ENCODE measurements at places on chromosomes 13 and 19.

GRCh38 chr13:92483894-92484293 lies 742.7 kb upstream of the GPC6 start:
- DNase-seq: no peak

GRCh38 chr13:75153386-75153785 lies 328.6 kb downstream of the TBC1D4 start:
- DNase-seq: no peak

DNA sequence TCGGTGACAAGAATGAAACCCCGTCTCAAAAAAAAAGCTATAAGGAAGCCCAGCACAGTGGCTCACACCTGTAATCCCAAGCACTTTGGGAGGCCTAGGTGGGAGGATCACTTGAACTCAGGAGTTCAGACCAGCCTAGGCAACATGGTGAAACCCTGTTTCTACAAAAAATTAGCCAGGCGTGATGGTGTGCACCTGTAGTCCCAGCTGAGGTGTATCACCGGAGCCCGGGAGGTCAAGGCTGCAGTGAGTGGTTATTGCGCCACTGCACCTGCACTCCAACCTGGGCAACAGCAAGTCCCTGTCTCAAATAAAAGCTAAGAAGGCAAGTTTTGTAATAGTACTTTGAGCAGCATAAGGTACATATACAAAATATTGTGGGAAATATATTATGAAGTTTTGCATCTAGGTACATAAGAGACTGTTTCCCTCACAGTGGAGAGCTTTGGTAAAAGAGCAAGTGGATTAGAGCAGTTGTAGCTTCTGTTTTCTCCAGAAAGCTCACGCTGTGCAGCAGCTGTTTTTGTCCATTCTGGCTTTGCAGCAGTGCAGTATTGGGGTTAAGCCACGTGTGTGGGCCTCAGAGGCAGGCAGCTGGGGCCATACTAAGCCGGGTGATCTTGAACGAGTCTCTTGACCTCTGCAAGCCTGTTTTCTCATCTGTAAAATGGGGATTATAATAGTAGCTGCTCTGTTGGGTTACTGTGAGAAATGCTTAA lies 35.4 kb downstream of the ARHGAP35 start:
- DNase-seq: no peak

DNA sequence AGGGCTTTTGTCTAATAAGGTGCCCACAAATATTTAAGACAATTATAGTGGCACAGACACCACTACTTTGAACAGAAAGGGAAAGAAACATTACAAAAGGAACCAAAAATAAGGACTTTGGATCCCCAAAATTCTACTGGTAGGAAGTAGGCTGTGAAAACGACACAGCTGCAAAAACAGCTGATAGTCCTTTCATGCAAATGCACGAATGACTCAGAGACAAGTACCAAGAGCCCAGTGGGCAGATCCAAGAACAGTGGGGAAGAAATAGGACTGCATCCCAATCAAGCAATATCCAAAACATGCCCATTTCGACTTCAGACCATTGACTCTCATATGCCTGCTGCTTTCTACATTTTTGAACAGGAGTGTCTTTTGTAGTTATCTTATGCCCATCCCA lies 269.4 kb upstream of the NBEA start:
- DNase-seq: no peak

DNA sequence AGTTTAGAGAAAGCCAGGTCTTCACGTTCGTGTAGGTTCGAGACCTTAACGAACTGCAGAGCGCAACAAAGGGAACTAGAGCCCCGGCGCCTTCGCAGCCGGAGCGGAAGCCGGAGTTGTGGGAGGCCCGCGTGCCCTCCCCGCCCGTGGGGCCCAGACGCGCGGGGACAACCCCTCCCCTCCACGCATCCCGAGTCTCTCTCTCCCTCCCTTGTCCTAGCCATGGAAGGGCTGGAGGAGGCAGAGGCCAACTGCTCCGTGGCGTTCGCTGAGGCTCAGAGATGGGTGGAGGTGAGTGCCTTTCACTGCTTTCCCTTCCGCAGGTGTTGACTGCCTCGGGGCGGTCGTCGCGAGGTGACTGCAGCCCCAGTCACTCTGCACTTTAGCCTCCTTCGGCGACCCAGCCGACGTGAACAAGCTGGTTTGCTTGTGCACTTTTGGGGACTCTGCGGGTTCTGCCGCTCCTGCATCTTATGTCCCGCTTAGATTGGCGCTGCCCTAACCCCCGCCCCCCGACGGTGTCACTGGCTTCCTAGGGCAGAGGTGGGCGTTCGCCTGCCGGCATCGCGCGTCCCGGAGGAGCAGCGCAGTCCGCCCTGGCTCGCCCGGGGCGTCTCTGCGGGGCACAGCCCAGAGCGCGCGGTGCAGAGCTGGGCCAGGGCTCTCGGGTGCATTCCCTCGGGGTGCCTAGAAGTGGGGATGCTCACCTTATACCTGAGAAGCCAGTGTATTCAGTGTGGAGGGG lies 478 bp downstream of the LMO7 start:
- DNase-seq: no peak

GRCh38 chr13:45851956-45852355 lies 403 bp upstream of the SIAH3 start:
- no peak for DNase-seq

GRCh38 chr19:38554676-38555141 lies 63.0 kb downstream of the MAP4K1 start:
- no peak for DNase-seq

GRCh38 chr13:108944760-108945159 lies 315.3 kb downstream of the MYO16 start:
- no peak for DNase-seq

- DNase-seq: no peak
These were observed 1533.6 kb downstream of the UQCRFS1 start for GRCh38 chr19:27679399-27679798.

GRCh38 chr19:4557971-4558941 lies 1.2 kb downstream of the SEMA6B start:
- no peak for DNase-seq

DNA sequence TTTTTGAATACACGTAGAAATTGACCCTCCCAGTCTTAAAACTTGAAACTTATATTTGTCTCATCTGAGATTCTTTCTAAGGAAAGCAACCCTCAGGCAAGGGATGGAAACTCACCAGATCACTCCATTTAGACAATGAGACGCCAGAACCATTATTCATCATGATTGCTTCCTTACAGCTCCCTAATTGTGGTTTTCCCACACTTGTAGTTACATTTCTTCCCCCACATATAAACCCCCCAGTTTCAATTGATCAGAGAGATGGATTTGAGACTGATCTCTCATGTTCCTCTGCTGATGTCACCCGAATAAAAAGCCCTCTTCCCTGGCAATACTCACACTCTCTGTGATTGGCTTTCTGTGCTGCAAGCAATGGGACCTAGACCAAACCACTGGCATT lies 197.9 kb upstream of the STARD13 start:
- no peak for DNase-seq

Data from iPS DF 6.9 (cell line).